ENCODE measurements at places on chromosomes 2 and 18. TPM values are rescaled to one million over a fixed set of nuclear protein-coding genes. Genes with fewer than 3 reads are reported as not detected.

SPP2 gene
- total RNA-seq = not detected

- no peak for DNase-seq
These were observed 224.3 kb upstream of the SMAD7 start for GRCh38 chr18:49175071-49175470.

- DNase-seq = no peak
These were observed 112.4 kb upstream of the ID2 start for GRCh38 chr2:8569332-8569930.

LYG2 gene
- not detected for total RNA-seq

DNA sequence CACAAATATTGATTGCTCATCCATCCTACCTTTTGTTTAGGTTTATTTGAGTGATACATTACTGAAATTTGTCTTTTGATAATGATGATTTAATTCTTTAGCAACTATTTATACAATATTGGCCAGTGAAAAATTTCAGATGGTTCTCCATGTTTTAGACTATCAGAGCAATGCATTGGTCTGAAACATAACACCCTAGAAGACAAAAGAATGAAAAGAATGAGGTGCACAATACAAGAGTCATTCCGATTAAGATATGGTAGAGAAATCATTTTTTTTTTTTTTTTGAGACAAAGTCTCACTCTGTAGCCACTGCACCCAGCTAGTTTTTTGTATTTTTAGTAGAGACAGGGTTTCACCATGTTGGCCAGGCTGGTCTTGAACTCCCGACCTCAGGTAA, 197.4 kb upstream of the FAM98A start:
- DNase-seq = no peak

DNA sequence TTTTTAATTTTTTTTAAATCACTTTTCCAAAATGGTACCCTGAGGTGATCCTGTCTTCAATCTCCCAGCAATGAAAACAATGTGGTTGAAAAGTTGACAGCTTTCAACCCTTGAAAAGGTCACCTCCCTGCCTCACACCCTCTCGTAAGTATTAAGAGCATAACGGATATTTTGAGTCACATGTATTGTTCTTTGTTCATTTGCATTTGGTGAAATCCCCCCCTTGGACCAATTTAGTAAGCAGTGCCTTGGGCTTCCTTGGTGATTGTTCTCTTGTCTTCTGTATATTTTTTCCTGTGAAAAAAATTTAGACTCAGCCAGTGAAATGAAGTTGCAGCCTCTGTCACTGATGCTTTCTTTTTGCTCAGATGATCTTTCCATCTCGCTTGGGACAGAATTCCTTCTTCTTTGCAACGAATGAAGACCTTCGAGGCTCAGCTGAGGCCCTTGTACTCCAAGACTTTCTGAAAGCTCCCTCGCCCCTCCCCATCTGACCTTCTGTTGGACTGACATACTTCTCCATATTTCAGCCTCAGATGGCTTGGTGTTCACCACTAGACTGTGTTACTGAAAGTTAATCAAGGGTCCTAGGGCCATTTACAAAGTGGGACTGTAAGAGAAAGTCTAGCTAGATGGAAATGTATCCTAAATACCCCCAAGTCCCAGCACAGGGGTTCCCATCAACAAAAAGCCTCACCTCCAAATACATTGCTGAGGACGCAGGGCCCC, 158.4 kb downstream of the BCL2 start:
- DNase-seq = no peak

Measured in CD4-positive, alpha-beta T cell (primary cell).